ENCODE measurements at places on chromosomes 7 and 10. TPM values are rescaled to one million over a fixed set of nuclear protein-coding genes. Genes with fewer than 3 reads are reported as not detected.

- no peak overlapping the region for H3K4me3 ChIP-seq
- H3K27me3 ChIP-seq, result no peaks in the 10 kb centered on the region
- peak; percentile 34 for DNase-seq
- H3K36me3 ChIP-seq, result no peaks in the 10 kb centered on the region
- H3K4me1 ChIP-seq, result peaks cover 19% of the 10 kb centered on the region
- H3K27ac ChIP-seq, result no peak overlapping the region
These were observed 33.6 kb downstream of the WASL start for GRCh38 chr7:123715198-123715597.

DNA sequence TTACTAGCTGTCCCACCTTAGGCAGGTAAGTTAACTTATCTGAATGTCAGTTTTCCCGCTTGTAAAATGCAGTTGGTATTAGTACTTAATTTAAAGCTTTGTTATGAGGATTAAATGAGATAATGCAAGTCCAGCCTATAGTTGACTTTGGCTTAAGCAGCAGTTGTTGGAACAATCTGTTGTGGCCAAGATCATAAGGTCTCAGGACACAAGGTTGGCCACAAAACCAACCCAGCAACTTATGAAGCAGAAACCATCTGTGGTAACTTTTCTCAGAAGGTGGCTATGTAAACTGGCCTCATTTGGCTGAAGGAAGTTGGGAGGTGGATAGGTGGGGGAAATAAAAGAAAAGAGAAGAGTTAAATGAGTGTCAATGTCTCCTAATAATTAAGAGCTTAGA is 29.4 kb downstream of the ENTPD1 start:
- no peak overlapping the region for H3K27ac ChIP-seq
- H3K27me3 ChIP-seq, result no peaks in the 10 kb centered on the region
- peaks cover 6% of the 10 kb centered on the region for H3K4me1 ChIP-seq
- no peak overlapping the region for H3K4me3 ChIP-seq

CLIP2 gene
- total RNA-seq, result 38.0 TPM

OPALIN gene
- not detected for total RNA-seq

- H3K4me3 ChIP-seq, result no peak overlapping the region
- no peak for DNase-seq
- H3K36me3 ChIP-seq, result no peaks in the 10 kb centered on the region
- no peak overlapping the region for H3K27ac ChIP-seq
- no peaks in the 10 kb centered on the region for H3K27me3 ChIP-seq
- no peaks in the 10 kb centered on the region for H3K4me1 ChIP-seq
These were observed 74.9 kb downstream of the AKR1C4 start for GRCh38 chr10:5271526-5271925.

DNA sequence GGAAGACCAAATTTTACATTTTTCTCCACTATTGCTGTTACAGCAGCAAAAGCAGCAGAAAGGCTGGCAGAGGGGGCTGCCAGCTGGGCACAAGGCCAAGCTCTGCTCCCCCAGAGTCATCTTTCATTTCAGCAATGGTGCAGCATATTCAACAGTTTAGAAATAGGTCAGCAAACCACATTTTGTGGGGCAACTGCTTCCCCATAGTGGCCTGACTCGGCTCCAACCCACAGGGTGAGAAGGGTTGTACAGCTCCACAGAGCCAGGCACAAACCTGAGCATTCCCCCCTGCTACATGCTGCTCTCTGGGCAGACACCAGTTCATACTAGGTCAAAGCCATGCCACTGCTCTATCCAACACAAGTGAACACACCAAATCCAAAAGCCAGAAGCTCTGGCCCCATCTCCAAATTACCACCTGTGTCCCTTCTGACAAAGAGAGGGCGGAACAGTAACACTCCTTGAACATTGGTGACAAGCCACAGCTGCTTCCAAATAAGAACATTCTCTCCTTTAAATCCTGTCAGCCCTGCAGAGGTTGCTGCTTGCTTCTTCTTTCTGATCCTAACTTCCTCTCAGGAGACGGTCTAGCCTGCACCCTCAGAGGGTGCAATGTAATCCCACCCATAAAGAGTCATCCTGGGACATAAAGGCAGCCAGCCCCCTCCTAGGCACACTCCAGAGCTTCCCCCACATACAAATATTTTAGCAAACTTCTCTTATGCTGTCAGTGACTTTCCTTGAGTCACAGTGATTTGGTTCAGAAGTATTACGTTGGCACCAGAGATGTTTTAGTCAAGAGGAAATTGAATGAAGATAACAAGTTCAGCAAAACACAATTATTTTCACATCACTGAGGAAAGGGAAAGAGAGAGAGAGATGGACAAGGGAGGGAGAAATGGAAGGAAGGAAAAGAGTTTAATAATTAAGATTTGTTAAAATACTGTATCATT is 39.0 kb upstream of the SLIT1 start:
- no peak overlapping the region for H3K27ac ChIP-seq
- DNase-seq, result peak; percentile 33
- H3K27me3 ChIP-seq, result no peaks in the 10 kb centered on the region
- H3K4me3 ChIP-seq, result no peak overlapping the region

GRCh38 chr7:564176-564865 is 44.7 kb upstream of the PDGFA start:
- no peaks in the 10 kb centered on the region for H3K27me3 ChIP-seq
- no peak overlapping the region for H3K4me3 ChIP-seq
- H3K36me3 ChIP-seq, result no peaks in the 10 kb centered on the region

RADIL gene
- total RNA-seq, result 2.5 TPM

LFNG gene
- 12.6 TPM for total RNA-seq

DNA sequence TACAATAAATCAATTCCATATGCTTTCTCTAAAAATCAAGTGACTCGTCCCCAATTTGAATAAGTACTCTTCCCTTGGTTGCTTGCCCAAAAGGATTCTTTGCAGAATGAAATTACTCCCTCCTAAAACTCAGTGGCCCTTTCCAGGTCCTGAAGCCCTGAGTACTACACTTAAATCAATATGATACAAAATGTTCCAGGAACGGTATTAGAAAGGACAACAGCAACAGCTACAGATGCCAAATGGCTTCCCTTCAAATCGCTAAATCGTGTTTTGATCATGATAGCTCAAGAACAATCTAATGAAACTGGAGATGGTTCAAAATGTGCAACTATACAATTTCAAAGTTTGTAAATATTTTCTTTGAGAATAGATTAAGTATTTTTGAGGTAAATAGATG is 59.4 kb downstream of the TPK1 start:
- no peaks in the 10 kb centered on the region for H3K27me3 ChIP-seq
- no peak overlapping the region for H3K27ac ChIP-seq
- H3K36me3 ChIP-seq, result no peaks in the 10 kb centered on the region

CRHR2 gene
- not detected for total RNA-seq

DNA sequence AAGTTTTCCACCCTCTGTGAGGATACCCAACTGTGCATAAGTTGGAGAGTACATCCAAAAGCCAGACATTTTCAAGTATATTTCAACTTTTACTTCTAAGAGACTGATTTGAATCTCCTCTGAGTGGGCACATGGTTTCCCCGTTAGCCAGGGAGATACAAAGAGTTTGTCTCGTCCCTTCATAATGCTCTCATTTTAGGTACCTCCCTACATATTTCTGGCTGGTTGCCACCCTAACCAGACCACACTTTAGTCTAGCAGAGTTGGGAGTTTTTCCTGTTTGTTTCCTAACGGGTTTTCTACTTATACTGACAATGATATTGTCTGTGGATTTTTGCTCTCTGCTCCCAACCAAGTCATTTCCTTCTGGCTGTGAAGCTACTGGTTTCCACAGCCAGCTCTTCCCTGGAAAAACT is 180.3 kb downstream of the CCDC71L start:
- H3K36me3 ChIP-seq, result no peaks in the 10 kb centered on the region
- peak; percentile 60 for DNase-seq
- H3K27me3 ChIP-seq, result no peaks in the 10 kb centered on the region
- no peak overlapping the region for H3K4me3 ChIP-seq
- peaks cover 13% of the 10 kb centered on the region for H3K4me1 ChIP-seq

DNA sequence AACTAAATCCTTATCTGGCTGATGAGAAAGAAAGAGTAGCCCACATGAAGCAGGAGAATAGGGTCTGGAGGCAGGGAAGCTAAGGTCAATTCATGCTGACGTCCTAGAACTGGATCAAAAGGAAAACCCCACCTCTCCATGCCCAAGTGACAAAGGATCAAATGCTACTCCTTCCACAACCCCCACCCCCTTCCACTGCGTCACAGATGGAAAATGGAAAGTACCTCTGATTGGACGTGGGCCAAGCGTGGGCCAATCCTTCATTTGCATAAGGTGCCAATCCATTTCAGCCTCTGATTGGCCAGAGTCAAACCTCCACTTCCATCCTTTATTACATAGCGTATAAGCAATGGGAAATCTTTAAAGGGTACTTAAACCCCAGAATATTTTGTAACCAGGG is 431.3 kb upstream of the ETV1 start:
- no peaks in the 10 kb centered on the region for H3K4me1 ChIP-seq
- no peak for DNase-seq
- H3K36me3 ChIP-seq, result no peaks in the 10 kb centered on the region
- no peaks in the 10 kb centered on the region for H3K27me3 ChIP-seq

TMEM254 gene
- 10.1 TPM for total RNA-seq

SLF2 gene
- 35.5 TPM for total RNA-seq

GRIFIN gene
- not detected for total RNA-seq

DNA sequence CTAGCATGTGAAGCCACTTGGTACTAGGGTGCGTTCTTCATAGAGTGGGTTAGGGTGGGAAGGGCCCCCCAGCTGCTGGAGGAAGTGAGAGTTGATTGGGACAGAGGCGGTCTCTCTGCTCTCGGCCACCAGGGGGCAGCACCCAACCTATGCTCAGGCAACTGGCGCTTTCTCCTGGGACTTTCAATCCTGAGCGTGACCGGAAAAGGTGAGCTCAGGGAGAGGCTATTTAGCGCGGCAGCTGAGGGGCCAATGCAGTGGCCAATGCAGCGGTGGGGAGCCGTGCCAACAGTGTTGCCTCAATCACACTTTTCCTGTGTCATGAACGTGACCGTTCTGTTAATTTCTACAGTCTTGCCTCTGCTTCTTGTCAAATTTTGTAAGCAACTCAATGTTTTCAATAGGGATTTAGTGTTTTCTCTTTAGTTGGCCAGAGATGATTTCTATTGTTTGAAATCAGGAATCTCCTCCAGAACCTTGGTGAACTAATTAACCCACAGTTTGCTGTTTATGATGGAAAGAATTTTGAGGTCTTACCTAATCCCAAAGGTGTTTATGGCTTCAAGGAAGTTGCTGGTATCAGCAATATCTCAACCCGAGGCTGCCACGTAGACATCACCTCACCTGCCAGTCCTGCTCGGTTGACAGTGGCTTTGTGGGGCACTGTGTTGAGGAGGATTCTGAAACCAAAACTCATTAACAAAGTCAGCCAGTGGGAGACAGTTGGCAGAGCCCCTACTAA is 67.9 kb upstream of the PDZD8 start:
- H3K4me1 ChIP-seq, result peaks cover 5% of the 10 kb centered on the region
- H3K36me3 ChIP-seq, result no peaks in the 10 kb centered on the region
- H3K27me3 ChIP-seq, result peaks cover 2% of the 10 kb centered on the region
- no peak overlapping the region for H3K4me3 ChIP-seq

DNA sequence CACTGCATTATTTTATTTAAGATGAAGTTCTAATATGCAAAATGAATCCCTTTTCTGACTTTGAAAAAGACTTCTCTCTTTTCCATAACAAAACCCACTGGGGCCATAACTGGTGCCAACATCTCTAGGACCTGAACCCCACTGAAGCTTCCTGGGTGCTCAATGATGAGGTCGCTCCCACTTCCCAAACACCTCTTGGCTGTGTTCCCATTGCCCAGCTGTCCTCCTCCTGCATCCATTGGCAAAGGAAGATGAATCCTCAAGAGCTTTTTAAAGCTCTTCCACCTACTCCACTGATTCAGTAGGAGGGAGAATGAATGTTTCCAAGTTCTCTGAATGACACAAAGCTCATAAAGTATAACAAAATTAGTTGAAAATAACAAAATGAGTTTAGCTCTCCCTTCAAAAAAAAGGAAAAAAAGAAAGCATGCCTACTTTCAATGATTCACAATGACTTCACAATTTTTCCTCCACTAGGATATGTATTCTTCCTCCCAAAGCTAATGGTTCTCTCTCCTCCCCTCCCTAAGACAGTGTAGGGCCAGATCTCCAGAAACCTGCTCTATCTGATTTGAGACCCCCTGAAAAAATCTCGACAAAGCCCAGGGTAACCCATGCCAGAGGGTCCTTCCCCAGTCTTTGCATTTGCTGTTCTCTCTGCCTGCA is 64.8 kb downstream of the SORBS1 start:
- peaks cover 19% of the 10 kb centered on the region for H3K4me1 ChIP-seq
- no peaks in the 10 kb centered on the region for H3K36me3 ChIP-seq
- DNase-seq, result no peak
- no peak overlapping the region for H3K4me3 ChIP-seq
- no peaks in the 10 kb centered on the region for H3K27me3 ChIP-seq

AZGP1 gene
- total RNA-seq, result not detected

DNA sequence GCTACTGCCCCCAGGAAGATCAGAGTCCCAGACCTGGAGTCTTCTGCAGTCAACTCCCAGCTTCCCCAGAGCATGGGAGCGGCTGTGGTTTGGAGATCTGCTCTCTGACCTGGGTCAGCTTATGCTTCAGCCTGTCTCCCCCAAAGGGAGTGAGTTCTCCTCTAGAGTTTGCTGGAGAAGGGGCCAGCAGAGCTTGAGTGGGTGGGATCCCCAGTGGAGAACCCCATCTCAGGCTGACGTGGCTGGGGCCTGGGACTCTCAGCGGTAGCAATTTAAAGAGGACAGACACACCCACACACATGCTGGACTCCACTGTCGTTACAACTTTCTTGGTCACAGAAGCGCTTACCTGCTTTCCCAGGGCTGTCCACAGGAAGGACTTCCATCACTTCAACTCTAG is 6.3 kb downstream of the UNC5B start:
- peaks cover 19% of the 10 kb centered on the region for H3K27me3 ChIP-seq
- DNase-seq, result no peak
- H3K4me3 ChIP-seq, result no peak overlapping the region
- no peaks in the 10 kb centered on the region for H3K36me3 ChIP-seq
- H3K4me1 ChIP-seq, result peaks cover 11% of the 10 kb centered on the region

GRCh38 chr10:130924138-130924819 is 387.2 kb downstream of the TCERG1L start:
- H3K4me3 ChIP-seq, result no peak overlapping the region
- no peak for DNase-seq
- no peak overlapping the region for H3K27ac ChIP-seq
- H3K27me3 ChIP-seq, result no peaks in the 10 kb centered on the region
- no peaks in the 10 kb centered on the region for H3K36me3 ChIP-seq

DNA sequence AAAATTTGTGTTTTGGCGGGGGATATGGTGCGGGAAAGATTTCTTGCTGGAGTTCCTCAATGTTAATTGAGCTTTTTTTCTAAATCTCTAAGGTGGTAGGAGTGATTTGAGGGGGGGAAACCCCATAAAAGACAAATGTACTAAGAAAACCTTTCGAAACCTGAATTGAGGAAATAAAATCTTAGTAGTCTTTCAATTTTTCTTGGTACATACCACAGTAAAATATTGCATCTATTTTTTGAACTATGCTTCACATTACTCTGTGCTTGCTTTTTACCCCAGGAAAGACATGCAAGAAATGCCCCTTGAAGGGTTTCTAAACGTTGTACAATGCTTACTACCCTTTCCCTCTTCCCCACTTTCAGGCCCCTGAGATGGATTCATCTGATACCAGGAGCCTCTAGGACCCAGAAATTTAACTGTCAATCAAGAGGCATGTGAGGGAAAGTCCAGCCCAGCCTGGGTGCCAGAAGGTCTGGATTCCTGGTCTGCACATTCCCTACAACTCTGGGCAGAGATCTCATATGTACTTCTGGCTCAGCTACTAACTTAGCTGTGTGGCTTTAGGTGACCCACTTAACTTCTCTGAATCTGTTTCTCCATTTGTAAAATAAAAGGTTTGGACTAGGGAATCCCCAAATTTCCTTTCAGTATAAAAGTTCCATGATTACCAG is 5.8 kb upstream of the PDCD4 start:
- DNase-seq, result no peak
- no peaks in the 10 kb centered on the region for H3K36me3 ChIP-seq
- H3K4me1 ChIP-seq, result peaks cover 1% of the 10 kb centered on the region
- H3K27ac ChIP-seq, result no peak overlapping the region

- no peak overlapping the region for H3K27ac ChIP-seq
- H3K27me3 ChIP-seq, result peaks cover 17% of the 10 kb centered on the region
- H3K36me3 ChIP-seq, result no peaks in the 10 kb centered on the region
- no peak overlapping the region for H3K4me3 ChIP-seq
These were observed 62.2 kb downstream of the VIM start for GRCh38 chr10:17290226-17290625.
